Stimulated activated CD4-positive, alpha-beta T cell treated with anti-CD3 and anti-CD28 coated beads, Interleukin-15, amount 100 ng/mL, for 1 hour (primary cell): ENCODE measurements at places on chromosomes 7 and 10.

GRCh38 chr7:11413901-11414300 is 418.1 kb downstream of the THSD7A start:
- DNase-seq, result no peak

DNA sequence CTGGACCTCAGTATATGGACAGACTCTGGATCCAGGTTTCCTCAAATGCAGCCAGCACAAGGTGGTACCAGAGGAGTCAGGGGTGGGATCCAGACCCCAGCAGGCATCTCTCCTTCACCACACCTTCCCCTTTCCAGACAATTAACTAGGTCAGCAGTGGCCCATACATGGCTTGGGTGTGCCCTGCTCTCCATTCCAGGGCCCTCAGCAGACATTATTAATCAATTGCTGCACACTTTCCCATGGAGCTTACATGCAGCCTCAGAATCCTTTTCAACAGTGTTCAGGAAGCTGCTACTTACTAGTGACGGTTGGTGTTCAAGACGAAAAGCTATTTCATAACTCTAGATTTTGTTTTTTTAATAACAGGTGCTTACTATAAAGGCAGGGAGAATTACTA is 6.0 kb downstream of the COL13A1 start:
- DNase-seq, result no peak

- DNase-seq, result no peak
Observed at GRCh38 chr7:123208793-123209192, 9.0 kb upstream of the SLC13A1 start.

- DNase-seq, result no peak
Observed at GRCh38 chr7:121429798-121430197, 33.7 kb upstream of the FAM3C start.

DNA sequence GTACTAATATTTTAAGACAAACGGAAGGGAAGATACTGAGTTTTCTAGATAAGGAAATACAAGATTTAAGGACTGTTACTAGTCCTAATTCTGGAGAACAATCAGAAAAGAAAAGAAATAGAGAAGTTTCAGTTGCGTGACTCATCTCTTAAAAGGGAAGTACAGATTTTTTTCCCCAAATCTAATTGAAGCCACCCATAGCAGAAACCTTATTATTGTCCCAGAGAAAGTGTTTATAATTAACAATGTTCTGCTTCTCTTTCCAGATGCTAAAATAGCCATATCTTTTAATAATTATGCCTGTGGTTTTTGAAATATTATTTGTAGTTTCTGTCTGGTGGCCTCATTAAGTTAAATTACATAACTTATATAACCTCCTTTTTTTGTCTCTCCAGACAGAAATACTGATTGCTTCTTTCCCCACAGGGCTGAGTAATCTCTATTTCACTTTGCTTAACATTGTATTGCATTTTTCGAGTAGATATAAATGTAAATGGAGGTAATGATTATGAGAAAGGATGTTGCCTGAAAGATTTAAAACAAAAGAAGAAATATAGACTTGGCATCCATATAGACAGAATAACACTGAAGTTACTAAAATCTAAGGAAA is 240.7 kb upstream of the MBL2 start:
- DNase-seq, result no peak

DNA sequence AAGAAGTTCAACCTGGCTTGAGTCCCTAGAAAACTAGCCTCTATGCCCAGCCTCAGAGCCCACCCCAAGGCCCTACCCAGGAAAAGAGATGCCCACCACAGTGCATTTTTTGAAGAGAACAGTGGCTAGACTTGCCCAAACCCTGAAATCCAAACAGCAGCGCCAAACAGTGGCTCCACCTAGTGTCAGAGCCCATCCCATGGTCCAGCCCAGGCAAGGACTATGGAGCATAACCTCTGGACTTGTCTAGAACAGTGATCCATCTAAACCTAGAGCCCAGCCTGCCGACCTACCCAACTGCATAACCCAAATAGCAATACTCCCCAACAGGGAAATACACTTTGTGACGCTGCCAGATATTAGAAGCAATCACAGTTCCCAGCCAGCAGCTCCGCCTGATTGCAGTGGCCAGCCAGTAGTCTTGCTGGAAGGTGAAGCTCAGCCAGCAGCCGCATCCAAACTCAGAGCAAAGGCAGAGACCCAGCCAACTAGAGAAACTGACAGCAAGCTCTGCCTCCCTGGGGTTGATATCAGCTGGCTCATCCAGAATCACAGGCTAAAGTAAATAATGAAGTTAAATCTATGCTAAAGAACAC is 44.5 kb downstream of the HBP1 start:
- no peak for DNase-seq

DNA sequence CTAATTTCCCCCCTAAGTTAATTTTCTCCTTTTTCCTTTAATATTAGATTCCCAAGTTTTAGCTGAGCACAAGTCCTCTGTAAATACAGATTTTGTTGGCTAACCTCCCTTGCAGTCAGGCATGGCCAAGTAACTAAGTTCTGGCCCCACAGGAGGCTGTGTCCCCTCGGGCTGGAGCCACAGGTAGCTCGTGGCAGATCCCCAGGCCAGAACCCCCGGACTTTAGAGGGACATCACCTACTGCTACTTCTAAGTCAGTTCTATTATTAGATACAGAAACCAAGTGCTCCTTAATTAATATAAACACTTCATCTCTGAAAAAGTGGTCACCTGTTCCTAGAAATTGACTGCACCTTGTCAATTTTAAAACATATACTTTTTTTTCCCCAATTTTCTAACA is 46.1 kb upstream of the NCAPG2 start:
- no peak for DNase-seq

- DNase-seq, result no peak
Observed at GRCh38 chr10:131944412-131944811, 37.3 kb downstream of the BNIP3 start.

- DNase-seq, result no peak
Observed at GRCh38 chr7:66696774-66697191, 43.8 kb upstream of the RABGEF1 start.

DNA sequence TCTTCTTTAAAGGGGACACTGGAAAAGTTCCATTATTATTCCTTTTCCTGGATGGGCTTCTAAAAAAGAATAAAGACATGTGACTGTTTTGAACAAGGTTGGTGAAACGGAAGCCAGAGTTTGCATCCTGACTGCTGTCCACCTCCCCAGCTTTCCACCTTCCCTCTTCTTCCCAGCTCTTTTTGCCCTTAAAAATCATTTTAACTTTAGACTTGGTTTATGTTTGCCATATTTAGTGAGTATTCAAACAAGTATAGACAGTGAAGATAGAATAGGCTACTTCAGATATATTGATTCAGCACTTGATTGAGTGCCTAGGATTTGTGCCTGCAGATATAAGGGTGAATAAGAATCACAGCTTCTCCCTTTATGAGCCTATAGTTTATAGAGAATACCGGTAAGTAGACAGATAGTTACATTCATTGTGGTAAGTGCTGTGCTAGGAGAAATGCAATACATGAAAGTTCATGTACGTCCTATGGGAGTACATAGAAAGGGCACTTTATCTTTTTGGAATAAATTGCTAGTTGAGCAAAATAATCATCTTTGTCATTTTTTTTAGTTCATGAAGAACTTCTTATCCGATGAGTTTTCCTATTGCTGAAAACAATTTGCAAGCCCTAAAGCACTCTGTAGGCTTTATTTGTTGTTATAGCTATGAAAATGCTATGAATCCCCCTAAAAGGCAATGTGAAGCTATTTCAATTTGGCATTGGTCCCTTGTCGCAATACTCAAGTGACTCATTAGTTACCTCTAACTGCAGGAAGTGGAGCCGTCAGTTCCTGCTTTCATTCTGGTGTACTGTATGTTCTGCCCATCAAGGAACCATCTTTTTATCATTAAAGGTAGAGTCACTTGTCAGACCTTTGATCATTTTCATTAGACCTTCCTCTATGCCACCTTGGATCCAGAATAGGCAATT is 57.2 kb upstream of the STRIP2 start:
- no peak for DNase-seq

- DNase-seq, result no peak
Observed at GRCh38 chr10:123538401-123539320, 127.5 kb upstream of the GPR26 start.

- DNase-seq, result no peak
Observed at GRCh38 chr7:55156919-55157763, 138.3 kb downstream of the EGFR start.

DNA sequence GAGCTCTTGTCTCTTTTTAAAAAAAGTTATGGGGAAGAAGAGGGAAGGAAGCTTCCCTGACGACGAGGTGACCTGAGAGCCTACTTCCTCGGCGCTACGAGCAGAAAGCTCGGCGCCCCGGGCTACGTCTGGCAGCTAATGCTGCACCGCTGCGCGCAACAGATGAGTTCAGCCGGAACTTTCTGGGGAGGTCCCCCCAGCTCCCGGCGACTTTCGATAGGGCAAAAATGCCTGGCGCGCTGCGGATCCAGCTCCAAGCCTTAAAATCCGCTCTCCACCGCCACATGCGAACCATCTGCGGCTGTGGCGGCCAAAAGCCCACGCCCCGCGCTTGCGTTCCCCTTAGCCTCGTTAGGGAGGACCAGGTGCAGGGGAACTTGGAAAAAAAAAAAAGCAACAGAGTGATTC is 621 bp downstream of the P4HA1 start:
- DNase-seq, result peak; percentile 56

- DNase-seq, result no peak
Observed at GRCh38 chr7:71285571-71286145, 153.7 kb downstream of the GALNT17 start.

DNA sequence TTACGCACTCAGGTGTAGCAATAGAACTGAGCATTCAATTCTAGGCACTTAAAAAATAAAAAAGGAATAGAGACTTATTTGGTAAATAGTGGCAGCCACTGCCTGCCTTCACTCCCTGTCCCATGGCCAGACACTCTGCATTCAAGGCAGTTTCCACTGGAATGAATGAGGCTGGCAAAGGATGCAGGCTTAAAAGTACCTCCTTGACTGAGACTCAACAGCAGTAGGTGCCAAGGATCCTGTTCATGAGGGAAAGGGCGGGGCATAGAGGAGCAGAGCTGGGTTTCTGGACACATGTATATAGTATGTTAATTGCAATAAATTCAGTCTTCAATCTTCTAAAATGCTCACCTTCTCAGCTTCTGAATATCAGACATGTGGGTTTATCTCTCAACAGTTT is 242.6 kb downstream of the PHF14 start:
- no peak for DNase-seq

- no peak for DNase-seq
Observed at GRCh38 chr7:133919810-133920209, 207.3 kb upstream of the LRGUK start.

DNA sequence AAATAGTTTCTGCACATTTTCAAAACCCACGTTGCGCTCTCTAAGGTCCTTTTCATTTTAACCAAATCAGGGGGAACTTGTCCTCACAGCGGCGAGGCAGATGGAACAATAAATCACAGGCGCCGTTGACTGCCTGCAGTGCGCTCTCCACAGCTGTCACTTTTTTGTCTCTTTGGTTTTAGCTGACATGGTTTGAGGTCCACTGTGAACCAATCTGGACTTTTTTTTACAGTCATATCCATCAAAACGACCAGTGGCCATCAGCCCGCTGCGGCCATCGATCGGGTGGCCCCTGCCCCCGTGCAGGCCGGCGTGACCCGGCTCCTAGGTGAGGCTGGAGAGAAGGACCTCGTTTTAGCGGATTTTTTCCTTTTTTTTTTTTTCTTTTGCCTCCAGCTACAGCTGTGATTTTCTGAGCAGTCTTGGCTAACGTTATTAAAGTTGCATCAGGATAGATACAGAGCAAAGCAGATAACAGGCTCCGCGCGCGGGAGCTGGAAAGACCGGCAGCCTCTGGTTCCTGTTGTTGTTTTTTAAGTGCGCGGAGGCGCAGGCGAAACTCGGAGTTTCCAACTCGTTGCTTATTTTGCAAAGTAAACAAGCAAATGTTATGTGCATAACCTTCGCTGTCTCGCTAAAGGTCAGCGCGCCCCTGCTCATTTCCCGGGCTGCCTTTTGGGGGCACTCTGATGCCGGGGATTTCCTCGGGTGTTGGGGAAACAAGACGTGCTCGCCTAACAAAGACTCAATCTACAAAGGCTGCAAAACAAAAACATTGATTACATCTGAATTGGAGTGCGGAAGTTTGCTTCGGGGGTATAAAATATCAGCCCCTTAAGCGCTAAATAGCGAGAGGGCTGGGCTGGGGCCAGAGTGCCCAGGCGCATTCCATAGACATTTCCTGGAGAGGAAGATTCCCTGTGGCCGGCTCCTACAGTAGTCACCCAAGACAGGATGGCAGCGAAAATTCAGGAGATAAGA is 414.8 kb upstream of the MKI67 start:
- DNase-seq, result no peak

GRCh38 chr7:49791088-49791741 is 17.8 kb downstream of the VWC2 start:
- DNase-seq, result no peak

DNA sequence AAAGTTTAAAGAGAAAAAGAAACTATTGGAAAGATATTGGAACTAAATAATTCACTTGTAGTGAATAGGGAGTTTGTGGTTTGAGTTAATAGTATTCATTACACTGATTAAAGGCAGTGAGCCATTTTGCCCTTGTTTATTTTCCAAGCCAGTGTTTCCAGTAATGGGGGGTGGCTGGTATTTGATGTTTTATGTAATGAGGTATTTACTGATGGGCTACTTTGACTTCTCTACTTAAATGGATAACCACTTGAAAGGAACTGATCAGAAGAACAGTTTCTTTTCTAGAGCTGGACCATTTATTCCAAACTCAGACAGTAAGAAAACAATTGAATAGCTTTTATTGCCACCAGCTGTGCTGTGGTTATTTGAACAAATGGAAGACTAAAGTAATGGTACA is 227.0 kb upstream of the HDAC9 start:
- no peak for DNase-seq
